ENCODE measurements at places on chromosomes 1 and 21.
A peak's percentile ranks its signal among the peaks of the same experiment; 100 is the strongest.

- no peak for DNase-seq
These were observed 30.6 kb upstream of the USP24 start for GRCh38 chr1:55245781-55246180.

- no peak for DNase-seq
These were observed 5.4 kb downstream of the CNTN2 start for GRCh38 chr1:205048382-205048781.

DNA sequence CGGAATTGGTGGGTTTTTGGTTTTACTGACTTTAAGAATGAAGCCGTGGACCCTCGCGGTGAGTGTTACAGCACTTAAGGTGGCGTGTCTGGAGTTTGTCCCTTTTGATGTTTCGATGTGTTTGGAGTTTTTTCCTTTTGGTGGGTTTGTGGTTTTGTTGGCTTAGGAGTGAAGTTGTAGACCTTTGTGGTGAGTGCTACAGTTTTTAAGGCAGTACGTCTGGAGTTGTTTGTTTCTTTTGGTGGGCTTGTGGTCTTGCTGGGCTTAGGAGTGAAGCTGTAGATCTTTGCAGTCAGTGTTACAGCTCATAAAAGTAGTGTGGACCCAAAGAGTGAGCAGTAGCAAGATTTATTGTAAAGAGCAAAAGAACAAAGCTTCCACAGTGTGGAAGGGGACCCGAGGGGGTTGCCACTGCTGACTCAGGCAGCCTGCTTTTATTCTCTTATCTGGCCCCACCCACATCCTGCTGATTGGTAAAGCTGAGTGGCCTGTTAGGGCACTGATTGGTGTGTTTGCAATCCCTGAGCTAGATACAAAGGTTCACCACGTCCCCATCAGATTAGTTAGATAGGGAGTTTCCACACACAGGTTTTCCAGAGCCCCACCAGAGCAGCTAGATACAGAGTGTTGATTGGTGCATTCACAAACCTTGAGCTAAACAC lies 20.9 kb downstream of the HENMT1 start:
- no peak for DNase-seq

- no peak for DNase-seq
These were observed 22.6 kb upstream of the SAMD13 start for GRCh38 chr1:84278905-84279304.

GRCh38 chr1:202046748-202047708 lies 36.6 kb downstream of the ELF3 start:
- no peak for DNase-seq

DNA sequence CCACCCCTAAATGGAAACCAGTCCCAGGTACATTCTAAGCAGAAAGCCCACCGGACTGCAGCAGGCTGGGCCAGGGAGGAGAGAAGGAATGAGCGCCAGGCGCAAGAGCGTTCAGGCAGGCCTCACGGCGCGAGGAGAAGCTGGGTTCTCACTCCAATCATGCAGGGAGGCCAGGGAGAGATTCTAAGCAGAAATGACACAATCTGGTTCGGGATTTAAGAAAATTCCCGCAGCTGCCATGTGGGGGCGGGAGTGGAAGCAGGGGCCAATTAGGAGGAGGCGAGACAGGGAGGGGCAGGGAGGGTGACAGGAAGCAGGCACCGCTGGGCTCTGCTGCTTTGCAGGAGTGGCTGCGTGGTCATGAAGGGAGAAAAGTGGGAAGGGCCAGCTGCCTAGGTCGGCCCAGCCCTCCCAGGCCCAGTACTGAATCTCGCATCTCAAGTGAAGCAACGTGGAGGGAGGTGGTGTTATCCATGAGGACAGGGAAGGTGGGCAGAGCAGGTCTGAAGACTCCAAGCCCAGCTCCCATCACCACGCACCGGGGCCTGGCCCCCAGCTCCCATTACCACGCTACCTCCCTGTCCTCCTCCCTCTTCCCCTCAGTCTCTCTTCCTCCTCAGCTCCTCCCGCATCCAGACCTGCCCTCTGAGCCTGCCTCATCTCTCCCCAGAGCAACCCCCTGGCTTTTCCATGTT lies 11.8 kb downstream of the NPHP4 start:
- DNase-seq = no peak

DNA sequence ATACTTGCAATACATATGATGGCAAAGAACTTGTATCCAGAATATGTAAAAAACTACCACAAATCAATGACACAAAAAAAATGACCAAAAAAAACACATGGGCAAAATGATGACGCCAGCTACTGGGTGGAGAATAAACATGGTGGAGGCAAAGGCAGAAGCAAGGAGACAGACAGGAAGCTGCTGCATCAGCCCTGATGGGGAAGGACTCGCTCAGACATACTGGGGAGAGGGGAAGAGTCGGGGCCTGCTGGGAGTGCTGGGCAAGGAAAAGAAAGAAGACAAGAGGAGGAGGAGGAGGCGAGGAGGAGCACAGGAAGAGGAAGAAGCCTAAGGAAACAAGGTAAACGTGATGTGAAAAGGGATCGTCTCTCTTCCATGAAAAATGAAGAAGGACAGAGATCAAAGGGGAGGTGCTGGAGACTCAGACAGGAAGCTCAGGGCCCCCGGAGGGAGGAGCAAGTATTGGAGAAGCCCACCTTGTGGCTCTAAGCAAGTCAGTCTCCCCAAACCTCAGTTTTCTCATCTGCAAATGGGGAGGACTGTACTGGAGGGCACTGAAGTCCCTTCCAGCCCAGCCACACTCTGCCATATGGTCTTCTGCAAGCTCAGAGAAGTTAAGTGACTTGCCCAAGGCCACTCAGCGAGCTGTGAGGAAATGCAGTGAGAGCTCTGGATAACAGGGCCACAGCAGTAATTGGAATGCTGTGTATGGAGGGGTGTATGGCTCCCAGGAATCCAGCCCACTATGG lies 24.2 kb downstream of the OLFML2B start:
- no peak for DNase-seq

GRCh38 chr1:175145899-175146528 lies 46.6 kb downstream of the KIAA0040 start:
- no peak for DNase-seq

GRCh38 chr21:46412521-46413364 lies 45.9 kb upstream of the DIP2A start:
- DNase-seq = no peak

DNA sequence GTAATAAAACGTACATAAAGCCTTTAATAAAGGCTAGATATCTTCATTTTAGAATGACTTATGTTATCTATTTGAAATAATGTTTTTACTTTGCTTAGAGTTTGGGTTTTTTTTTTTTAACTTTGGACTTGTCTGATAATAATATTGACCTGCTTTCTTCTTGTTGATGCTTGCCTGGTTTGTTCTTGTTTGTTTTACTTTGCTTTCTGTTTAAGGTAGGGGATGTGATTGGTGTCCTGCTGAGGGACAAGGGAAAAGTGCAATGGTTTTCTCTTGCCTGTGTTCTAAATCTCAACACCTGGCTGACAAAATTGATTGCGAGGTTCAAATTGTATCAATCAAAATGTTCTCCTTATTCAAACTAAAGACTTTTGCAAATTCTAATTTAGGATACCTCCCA lies 2.2 kb upstream of the FH start:
- DNase-seq = no peak

GRCh38 chr1:232620356-232620969 lies 9.5 kb downstream of the SIPA1L2 start:
- DNase-seq = peak; percentile 97

DNA sequence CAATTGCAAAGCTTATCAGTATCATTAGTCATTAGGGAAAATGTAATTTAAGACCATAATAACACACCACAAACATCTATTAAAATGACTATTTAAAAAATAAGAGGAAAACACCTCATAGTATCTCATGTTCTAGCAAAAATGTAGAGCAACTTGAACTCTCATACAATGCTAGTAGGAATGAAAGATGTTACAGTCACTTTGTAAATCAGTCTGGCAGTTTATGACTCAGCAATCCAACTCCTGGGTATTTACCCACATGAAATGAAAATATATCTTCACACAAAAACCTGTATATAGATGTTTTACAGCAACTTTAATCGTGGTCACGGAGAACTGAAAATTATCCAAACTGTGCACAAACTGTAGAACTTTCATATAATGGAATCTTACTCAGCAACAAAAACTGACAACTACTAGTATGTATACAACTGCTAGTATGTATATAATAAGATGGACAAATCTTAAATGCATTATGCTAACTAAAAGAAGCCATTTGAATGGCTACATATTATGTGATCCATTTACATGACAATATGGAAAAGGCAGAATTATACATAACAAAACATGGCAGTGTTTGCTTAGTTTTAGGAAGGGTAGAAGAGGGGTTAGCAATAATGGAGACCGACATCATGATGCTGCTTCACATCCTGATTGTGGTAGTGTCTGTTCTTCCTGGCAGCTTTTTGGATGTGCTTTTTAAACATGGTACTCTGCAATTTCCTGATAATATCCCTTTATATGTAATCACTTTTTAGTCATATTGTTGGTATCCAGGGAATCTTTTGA lies 267.0 kb downstream of the KCTD3 start:
- no peak for DNase-seq

DNA sequence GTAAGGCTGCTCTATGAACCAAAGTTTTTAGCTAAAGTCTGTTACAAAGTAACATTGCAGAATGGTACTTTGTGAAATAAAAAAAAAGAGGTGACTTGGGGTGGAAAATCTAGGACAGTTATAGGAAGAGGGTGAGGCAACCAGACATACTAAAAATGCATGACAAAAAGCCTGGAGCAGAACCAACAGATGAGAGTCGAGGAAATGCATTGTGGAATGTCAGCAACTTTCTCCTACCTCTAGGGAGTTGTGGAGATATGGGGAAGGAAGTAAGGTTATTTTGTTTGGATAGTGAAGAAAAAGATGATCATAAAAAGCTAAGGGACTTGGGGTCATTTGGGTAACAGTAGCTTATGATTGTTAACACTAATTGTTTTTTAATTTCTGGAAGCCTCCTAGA lies 295.6 kb downstream of the S1PR1 start:
- no peak for DNase-seq

DNA sequence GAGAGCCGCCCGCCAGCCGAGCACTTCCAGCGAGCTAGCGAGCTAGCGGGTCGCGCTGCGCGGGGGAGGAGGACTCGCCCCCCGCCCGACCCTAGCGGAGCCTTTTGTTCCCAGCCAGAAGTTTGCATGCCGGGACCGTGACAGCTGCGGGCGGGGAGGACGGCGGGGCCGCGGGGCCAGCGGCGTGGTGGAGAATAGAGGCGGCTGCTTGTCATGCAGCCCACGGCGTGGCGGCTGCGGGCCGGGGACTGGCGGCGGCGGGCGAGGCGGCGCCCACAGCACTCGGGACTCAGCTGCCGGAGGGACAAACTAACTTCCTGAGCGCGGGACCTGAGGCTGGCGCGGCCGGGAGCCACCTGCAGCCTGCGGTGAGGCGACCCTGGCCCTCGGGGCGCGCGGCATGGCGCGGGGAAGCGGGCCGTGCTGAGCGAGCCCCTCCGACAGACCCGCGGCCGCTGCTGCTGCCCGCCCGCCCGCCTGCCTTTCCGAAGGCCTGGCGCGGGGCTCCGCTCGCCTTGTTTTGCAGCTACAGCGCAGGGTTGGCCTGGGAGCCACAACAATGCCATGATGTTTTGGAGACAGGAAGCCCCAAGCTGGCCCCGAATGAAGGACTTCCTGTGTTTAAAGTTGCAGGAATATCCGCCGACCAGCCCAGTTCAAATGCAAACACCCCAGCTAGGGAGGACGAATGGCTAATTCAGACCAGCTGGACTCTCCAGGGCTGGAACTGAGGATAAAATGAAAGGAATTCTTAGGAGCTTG lies 82.2 kb upstream of the BMP8A start:
- DNase-seq = peak; percentile 79

DNA sequence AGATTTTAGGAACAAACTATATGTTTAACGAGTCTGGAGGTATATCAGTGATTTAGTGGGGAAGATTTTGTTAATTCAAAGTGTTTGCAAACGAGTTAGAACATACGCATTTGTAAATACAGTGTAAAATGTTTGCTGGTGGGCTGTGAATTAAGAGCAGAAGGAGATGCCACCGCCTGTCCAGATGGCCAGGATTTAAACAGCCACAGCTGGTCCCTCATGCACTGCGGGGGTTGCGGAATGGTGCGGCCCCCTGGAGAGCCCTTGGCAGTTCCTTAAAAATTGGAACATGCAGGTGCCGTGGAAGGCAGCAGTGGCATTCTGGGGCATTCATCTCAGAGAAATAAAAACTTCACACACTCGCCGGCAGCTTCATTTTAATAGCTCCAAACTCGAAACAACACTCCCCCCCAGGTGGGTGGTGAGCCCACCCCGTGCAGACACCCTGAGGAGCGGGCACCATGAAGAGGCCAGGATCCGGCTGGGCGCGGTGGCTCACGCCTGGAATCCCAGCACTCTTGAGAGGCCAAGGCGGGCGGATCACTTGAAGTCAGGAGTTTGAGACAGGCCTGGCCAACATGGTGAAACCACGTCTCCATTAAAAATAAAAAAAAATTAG lies 3.5 kb upstream of the C1orf159 start:
- DNase-seq = peak; percentile 54

DNA sequence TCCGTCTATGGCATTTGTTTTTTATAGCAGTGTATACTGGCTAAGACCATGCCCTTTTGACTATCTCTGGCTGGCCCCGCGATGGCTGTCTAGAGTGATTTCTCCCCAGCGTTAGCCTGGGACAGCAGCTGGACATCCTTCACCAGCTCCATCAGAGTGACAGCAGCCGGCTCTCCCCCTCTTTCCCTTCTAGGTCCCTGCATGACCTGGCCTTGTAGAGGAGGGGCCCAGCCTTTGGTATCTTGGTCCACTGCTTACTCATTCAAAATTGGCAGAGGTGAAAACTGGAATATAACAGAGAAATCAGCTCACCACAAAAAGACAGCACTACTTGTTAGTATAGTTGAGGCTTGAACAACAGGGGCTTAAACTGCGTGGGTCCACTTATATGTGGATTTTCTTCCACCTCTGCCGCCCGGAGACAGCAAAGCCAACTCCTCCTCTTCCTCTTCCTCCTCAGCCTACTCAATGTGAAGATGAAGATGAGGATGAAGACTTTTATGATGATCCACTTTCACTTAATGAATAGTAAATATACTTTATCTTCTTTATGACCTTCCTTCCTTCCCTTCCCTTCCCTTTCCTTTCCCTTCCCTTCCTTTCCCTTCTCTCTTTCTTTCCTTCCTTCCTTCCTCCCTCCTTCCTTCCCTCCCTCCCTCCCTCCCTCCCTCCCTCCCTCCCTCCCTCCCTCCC lies 29.4 kb upstream of the B3GALNT2 start:
- DNase-seq = no peak

GRCh38 chr21:46355161-46356004 lies 31.4 kb downstream of the PCNT start:
- DNase-seq = no peak

Measured in NCI-H1417 (cell line).